ENCODE measurements at places on chromosomes 7 and 10.

DNA sequence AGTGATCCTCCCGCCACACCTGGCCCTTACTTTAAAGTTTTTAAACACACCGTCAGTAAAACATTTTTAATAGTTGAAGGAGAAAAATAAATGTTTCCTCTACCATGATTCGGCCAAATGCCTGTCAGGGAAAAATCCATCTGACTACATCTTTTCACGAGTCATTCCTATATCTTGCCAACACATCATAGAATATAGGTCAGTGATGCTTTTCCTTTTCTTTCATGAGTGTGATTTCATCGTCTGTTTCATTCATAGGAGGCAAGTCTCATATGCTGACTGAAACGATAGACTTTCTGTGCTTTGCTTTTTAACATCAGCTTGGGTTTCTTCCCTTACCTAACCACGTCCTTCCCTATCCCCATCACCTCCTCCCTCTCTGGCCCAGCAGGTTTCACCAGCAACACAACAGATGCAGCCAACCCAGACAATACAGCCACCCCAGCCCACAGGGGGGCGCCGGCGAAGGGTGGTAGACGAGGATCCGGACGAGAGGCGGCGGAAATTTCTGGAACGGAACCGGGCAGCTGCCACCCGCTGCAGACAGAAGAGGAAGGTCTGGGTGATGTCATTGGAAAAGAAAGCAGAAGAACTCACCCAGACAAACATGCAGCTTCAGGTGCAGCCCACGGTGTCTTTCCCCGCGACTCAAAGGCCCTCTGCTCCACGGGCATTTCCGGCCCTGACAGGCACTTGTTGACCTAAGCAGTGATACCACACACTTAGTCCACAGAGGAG, 149.2 kb downstream of the TRIL start:
- no peak for DNase-seq

DNA sequence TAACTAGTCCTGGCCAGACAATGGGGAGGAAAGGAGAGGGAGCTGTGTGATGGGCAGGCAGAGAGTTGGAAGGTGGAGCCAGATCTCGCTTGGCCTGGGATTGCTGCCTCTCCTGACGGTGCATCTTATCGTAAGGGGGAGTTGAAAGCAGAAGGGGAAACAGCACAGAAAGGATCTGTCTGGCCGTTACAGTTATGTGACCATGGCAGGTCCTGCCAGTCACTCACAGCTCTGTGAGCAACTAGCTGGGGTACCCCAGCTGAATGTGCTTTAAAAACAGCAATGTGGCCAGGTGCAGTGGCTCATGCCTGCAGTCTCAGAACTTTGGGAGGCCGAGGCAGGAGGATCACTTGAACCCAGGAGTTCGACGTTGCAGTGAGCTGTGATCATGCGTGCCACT, 8.1 kb downstream of the BLVRA start:
- no peak for DNase-seq

GRCh38 chr10:51955696-51956095, 256.3 kb upstream of the CSTF2T start:
- no peak for DNase-seq

DNA sequence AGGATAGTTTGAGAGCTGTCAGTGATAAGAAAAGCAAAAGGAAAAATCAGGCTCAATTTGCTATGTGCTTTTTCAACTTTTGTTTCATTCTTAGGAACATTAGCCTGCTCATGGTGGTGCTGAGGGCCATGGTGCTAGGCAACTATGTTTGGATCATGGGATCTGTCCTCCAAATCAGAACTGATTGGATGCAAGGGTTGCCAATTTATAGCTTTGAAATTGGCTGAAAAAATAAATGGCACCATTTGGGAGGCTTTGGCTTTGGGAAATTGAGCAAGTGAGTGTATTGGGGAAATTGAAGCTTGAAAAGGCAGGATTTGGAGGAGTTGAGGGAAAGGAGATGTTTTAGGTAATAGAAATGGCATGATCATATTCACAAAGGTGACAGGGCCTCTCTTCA, 103.8 kb downstream of the CYP26A1 start:
- DNase-seq: no peak

DNA sequence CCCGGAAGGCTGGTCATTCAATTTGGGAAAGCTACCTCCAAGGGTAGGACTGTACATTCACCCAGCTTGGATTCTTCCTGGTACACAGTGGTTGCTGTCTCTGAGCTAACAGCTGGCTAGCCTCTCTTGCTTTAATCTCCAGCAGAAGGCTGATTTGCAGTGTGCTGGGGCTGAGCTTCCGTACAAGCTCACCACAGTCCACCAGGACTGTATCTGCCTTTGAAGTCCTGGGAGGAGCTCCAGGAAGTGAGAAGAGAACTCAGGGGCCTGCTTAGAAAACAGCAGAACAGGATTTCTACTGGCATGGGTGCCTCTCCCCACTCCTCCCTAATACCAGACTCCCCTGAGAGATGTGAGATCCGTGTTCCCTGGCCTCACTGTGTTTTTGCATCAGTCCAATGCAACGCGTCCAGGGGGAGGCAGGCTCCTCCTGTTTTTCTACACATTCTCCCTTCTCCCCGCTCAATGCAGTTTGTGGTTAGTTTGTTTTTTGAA, 6.6 kb downstream of the AFAP1L2 start:
- no peak for DNase-seq

GRCh38 chr10:117865945-117866344, 180.8 kb downstream of the RAB11FIP2 start:
- DNase-seq: no peak
